ENCODE measurements at places on chromosomes 3 and 15. TPM values are rescaled to one million over a fixed set of nuclear protein-coding genes. Genes with fewer than 3 reads are reported as not detected.

The PCOLCE2 gene
- polyA plus RNA-seq, result 25.4 TPM

GRCh38 chr15:82018201-82018600, 27.6 kb downstream of the MEX3B start:
- H3K4me3 ChIP-seq, result no peak overlapping the region
- no peaks in the 10 kb centered on the region for H3K36me3 ChIP-seq
- H3K27me3 ChIP-seq, result no peaks in the 10 kb centered on the region
- no peak overlapping the region for H3K27ac ChIP-seq
- DNase-seq, result no peak

- no peaks in the 10 kb centered on the region for H3K36me3 ChIP-seq
- no peak overlapping the region for H3K4me3 ChIP-seq
- no peak overlapping the region for H3K27ac ChIP-seq
- peaks cover 2% of the 10 kb centered on the region for H3K4me1 ChIP-seq
These were observed 132.8 kb downstream of the TUSC7 start for GRCh38 chr3:116842254-116842957.

The SLITRK3 gene
- not detected for polyA plus RNA-seq

The PDE8A gene
- polyA plus RNA-seq, result 13.4 TPM

- no peak overlapping the region for H3K27ac ChIP-seq
- peaks cover 13% of the 10 kb centered on the region for H3K36me3 ChIP-seq
- DNase-seq, result no peak
These were observed 27.6 kb downstream of the SLC4A7 start for GRCh38 chr3:27456554-27456953.

- H3K27ac ChIP-seq, result no peak overlapping the region
- no peak for DNase-seq
- H3K4me3 ChIP-seq, result no peak overlapping the region
- peaks cover 7% of the 10 kb centered on the region for H3K4me1 ChIP-seq
- peaks cover 17% of the 10 kb centered on the region for H3K27me3 ChIP-seq
These were observed 4.7 kb upstream of the NRROS start for GRCh38 chr3:196634829-196635228.

DNA sequence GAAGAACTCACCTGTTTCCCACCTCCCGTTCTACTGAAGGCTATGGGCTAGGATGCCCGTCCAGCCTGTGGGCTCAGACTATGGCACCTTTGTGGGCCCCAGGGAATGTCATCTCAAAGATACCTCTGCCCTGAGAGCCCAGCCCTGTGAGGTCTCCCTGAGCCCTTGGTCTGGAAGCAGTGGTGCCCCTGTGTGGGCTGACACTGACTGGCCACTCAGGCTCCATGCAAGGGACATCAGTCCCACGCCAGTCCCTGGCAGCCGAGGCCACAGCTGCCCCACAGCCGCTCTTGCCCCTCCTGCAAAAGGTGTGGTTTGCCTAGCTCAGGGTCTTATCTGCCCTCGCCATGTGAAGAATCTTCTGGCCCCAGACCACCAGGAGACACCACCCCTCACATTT, 106.9 kb downstream of the KLF13 start:
- no peak overlapping the region for H3K4me3 ChIP-seq
- H3K4me1 ChIP-seq, result no peaks in the 10 kb centered on the region
- H3K27me3 ChIP-seq, result no peaks in the 10 kb centered on the region
- no peak for DNase-seq

DNA sequence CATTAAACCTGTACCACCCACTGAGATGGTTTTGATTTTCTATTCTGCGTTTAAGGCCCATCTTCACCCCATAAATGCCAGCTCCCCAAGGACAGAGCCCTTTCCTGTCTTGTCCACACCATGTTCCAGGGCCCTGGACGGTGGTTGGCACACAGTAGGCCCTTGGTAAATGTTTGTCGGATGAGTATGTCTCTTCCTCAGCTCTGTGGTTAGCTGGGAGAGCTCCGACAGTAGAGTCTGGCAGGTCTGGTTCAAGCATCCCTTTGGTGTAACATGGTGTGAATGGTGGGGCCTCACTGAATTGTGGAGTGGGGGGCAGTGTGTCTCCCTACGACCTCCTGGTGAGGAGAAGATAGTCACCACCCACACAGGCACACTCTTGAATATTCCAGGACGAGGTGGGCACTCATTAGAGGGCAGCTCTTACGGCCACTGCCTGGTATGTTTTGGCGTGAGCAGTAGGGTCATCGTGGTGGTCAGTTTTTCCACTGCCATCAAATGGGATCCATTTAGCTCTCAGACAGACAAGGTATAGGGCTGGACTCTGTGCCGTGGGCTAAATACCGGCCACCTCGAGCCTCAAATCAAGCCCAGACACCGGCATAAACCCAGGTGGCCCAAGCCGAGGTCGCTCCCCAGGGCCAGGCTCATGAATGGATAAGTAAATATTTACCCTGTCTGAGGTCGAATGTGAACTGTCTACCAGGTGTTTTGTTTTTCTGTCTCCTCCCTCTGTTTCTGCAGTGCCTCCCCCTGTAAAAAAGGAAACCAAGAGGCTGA, 61.3 kb downstream of the SMAD3 start:
- no peak for DNase-seq
- peak overlapping the region; percentile 99 for H3K27ac ChIP-seq
- no peaks in the 10 kb centered on the region for H3K36me3 ChIP-seq
- H3K27me3 ChIP-seq, result no peaks in the 10 kb centered on the region
- H3K4me1 ChIP-seq, result peaks cover 17% of the 10 kb centered on the region

DNA sequence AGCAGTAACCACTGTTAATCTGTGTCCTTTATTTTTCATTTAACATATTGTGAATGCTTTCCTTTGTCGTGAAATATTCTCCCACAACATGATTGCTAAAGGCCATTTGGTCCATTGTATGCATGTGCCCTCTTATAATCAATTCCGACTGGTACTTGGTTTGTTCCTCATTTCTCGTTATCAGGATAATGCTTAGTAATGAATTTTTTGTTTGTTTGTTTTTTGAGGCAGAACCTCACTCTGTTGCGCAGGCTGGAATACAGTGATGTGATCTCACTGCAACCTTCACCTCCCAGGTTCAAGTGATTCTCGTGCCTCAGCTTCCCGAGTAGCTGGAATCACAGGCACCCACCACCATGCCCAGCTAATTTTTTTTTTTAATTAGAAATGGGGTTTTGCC, 22.0 kb downstream of the SPATA12 start:
- H3K27me3 ChIP-seq, result no peaks in the 10 kb centered on the region
- DNase-seq, result no peak
- no peaks in the 10 kb centered on the region for H3K36me3 ChIP-seq
- H3K4me1 ChIP-seq, result no peaks in the 10 kb centered on the region
- H3K4me3 ChIP-seq, result no peak overlapping the region
- no peak overlapping the region for H3K27ac ChIP-seq

Measured in SK-N-SH (cell line).